ENCODE measurements at places on chromosomes 12 and 14. TPM values are rescaled to one million over a fixed set of nuclear protein-coding genes. Genes with fewer than 3 reads are reported as not detected.

PRH2 gene
- total RNA-seq: not detected

EPS8 gene
- 65.3 TPM for total RNA-seq

KRT4 gene
- not detected for total RNA-seq

PTPRQ gene
- total RNA-seq: 0.25 TPM

B3GNT4 gene
- total RNA-seq: 0.49 TPM

ASIC1 gene
- 4.8 TPM for total RNA-seq

SLC4A8 gene
- 1.3 TPM for total RNA-seq

LMNTD1 gene
- not detected for total RNA-seq

BEST3 gene
- total RNA-seq: 0.49 TPM

TRMT5 gene
- total RNA-seq: 10.3 TPM

B4GALNT1 gene
- total RNA-seq: 6.2 TPM
